ENCODE measurements at places on chromosomes 16 and 17.
A peak's percentile ranks its signal among the peaks of the same experiment; 100 is the strongest.

GRCh38 chr16:54320697-54321340 lies 34.2 kb upstream of the IRX3 start:
- DNase-seq, result no peak

- DNase-seq, result no peak
Measured at GRCh38 chr16:266258-267164, 9.2 kb downstream of the RGS11 start.

DNA sequence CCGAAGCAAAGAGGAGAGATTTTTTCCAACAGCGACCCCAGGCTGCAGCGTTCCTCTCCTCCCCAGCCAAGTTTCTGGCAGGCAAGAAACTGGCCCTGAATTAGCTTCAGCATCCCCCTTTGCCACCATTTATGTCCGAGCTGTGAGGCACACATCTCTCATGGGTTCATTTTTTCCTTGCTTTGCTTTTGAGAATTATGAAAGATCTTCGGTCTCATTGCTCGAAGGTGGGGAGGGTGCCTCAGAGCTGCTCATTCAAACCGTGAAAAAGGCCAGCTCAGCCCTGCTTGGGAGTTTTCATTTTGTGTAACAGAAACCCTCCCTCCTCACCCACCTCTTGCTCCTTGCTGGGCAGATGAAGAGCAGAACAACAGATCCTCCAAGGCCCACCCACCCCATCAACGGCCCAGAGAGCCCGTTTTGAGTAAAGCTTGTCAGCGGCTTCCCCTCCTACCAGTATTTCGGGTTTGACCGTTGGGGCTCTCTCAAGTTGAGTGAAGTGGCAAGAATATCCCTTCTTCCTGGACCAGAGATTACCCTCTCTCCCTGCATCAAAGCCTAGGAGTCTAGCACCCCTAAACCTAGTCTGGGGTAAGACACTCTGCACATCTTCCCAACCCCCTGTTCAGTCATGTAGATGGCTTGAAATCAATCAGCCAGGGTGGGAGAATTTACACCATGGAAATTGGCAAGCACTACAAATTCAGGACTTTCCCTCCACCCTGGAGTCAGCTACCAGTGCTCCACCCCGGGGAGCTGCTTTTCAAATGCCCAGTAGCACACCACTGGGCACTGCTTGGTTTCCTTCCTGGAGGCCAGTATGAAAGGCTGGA lies 1.8 kb downstream of the CCR7 start:
- no peak for DNase-seq

- no peak for DNase-seq
Measured at GRCh38 chr17:49358641-49359247, 3.3 kb downstream of the ZNF652 start.

DNA sequence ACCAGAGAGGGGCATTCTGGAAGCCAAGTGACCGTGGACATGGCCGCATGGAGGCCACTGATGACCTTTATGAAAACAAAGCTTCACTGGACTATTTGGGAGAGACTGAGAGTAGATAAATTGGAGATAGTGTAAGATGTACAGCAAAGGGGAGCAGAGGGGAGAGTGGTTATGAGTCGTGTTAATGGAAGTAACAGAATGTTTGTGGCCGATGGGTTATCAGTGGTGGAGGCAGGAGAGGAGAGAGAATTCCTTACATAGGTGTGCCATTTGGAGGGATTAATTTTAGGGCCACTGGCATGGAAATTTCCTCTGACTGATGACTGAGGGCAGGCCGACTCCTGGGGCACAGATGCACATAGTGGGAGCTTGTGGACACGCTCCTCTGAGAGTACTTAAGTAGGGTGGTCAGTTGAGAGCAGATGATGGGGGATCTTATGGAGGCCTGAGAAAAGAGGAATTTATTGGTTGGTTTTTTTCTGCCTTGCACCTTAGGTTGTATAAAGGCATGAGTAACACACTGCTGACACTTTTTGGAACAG lies 19.2 kb downstream of the PRPSAP2 start:
- no peak for DNase-seq

- no peak for DNase-seq
Measured at GRCh38 chr16:53664724-53665345, 38.8 kb downstream of the RPGRIP1L start.

- DNase-seq, result peak; percentile 44
Measured at GRCh38 chr17:45143767-45144198, 4.5 kb upstream of the HEXIM1 start.

GRCh38 chr16:15650698-15651171 lies 690 bp downstream of the NDE1 start:
- DNase-seq, result no peak
